ENCODE measurements at places on chromosomes 4 and X.

GRCh38 chrX:112868586-112868985, 28.0 kb upstream of the AMOT start:
- peak; percentile 58 for DNase-seq

GRCh38 chrX:57977992-57978391, 67.7 kb upstream of the ZXDA start:
- DNase-seq: no peak

DNA sequence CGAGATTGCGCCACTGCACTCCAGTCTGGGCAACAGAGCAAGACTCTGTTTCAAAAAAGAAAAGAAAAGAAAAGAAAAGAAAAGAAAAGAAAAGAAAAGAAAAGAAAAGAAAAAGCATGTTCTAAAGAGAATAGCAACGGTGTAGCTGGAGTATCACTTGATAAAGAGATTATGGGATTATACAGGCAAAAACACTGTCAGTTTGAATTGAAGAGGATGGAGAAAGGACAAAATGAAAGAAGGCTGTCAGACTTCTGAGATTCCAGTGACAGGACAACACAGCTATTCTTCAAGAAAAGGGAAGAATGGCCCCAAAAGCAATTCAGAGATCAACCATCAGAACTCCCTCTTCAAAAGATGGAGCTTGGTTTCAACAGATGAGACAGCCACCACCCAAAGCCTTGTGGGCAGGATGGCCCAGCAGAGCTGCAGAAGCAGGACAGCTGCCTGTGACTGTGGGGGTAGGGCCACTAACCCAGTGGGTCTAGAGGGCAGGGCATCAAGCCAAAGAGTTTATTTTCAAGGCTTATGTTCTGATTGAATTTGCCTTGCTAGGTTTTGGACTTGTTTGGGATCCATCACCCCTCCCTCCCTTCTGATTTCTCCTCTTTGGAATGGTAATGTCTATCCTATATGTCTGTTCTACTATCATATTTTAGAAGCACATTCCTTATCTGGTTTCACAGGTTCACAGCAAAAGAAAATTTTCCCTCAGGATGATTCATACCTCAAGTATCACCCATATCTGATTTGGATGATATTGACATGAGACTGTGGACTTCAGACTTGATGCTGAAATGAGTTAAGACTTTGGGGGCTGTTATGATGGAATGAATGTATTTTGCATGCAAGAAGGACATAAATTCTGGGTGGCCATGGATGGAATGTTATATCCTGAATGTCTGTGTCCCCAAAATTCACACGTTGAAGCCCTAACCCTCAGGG, 17.5 kb downstream of the RFC1 start:
- DNase-seq: peak; percentile 75

- DNase-seq: peak; percentile 21
Measured at GRCh38 chr4:179307297-179308136, 1865.3 kb upstream of the AGA start.

- no peak for DNase-seq
Measured at GRCh38 chr4:159278399-159278798, 175.5 kb downstream of the RAPGEF2 start.

DNA sequence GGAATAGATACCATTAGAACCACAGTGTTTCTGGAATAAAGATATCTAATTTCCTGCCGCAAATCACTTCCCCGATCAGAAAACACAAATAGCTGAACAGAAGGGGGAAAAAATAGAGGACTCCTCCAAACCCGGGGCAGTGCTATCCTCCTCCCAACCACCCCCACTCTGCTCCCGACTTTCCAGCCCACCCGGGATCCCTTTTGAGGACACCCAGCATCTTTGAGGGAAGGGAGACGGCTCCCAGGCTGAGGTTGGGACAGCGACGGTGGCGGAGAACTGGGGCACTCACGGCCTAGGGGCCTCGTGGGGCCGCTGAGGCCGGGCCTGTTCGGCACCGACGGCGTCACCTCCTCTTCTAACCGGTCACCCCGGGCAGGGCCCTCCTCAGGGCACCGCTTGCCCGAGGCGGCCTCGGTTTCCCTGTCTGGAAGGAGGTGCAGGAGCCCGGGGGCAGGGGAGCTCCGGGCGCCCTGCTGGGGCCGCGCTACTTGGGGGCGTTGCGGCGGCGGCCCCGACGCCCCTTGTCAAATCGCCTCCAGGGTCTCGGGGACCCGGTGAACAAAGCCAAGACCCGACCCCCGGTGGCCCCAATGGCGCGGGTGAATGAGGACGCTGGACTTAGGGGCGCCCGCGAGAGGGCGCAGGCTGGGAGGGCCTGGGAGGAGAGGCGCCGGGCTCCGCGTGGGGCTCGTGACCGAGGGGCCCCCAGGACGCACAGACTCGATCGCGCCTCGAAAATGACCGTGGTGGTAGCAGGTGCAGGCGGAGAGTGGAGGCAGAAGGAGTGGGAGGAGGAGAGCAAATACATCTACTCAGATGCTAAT, 6.9 kb upstream of the ARX start:
- DNase-seq: no peak

- no peak for DNase-seq
Measured at GRCh38 chr4:146709956-146710355, 71.3 kb downstream of the POU4F2 start.

Data from fibroblast of skin of right quadriceps (primary cell).